ENCODE measurements at places on chromosomes 1 and 21.

- no peak for DNase-seq
These were observed 1211.6 kb upstream of the ADGRL4 start for GRCh38 chr1:80218112-80218511.

GRCh38 chr1:158809862-158810261 is 21.3 kb upstream of the MNDA start:
- DNase-seq, result no peak

- DNase-seq, result no peak
These were observed 2.5 kb upstream of the LHX8 start for GRCh38 chr1:75131565-75132241.

GRCh38 chr1:18088077-18088594 is 19.5 kb upstream of the IGSF21 start:
- DNase-seq, result no peak

GRCh38 chr1:52938183-52938451 is 11.0 kb downstream of the SCP2 start:
- DNase-seq, result no peak

DNA sequence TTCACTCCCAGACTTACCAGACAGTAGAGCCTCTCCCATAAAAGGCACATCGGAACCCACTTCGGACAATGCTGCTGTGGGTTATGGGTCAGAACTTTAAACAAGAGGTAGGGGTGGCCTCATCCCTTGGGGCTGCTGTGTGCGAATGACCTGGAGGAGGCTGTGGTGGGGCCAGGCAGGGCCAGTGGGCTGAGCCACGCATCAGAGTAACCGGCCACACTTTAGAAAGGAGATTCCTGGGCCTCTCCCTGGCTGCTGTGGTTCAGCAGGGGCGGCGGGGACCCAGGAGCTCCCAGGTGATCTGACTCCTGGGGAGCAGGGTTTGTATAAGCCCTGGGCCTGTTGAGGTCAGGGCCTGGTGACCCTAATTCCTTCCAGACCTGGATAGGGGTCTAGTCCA is 110.2 kb upstream of the C1orf174 start:
- no peak for DNase-seq

DNA sequence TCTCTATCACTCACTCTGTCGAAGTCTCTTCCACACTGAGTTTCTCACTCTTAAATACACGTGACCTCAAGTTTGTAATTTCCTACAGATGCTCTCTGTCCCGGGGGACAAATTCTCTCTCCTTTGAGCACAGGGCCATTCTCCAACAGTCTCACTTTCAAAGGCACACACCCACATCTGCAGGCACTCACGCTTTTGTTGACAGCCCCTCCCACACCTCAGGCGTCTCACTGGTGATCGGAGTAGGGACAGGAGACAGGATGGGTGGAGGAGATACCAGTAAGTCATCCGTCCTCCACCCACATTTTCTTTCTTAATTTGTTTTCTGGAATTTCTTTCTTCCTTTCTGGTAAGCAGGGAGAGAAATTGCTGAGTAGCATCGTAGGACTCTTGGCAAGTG is 40.6 kb upstream of the GREM2 start:
- DNase-seq, result no peak

- DNase-seq, result no peak
These were observed 151.5 kb upstream of the RNPC3 start for GRCh38 chr1:103373991-103374390.

DNA sequence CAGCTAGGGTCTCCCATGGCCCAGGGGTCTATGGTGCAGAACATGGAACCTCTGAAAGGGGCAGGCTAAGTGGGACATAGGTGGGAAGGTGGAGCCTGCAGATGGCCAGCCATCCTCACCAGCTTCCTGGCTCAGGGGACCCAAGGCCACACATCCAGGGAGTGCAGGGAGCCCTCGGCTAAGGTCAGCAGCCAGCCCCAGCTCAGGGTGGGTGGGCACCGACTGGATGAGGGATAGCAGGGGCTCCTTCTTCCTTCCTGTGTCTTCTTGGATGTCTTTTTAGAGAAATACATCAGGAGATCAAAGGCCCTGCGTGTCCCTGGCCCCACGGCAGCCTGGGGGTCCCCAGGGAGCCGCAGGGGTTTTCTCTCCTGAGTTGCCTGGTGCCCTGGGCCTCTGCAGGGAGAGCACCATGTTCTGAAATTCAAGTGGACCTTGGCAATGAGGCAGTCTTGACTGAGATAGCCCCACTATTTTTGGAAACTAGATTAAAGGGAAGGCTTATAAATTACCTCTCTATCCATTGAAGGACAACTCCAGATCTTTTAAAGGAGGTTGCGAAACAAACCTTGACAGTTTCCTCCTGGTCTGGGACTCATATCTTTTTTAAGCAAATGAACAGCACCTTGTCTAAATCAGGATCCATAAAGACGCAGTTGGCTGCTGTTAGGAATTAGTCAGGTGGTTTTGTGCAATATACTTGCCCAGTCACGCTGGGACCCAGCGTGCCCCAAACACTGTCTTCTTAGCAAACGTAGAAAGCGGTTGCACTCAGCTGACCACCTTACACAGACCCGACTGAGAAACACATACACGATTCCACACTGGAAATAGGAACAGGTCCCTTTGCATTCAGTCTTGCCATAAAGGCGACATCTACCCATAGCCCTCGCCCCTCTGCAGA is 242.3 kb downstream of the TOMM20 start:
- no peak for DNase-seq

GRCh38 chr1:220755309-220755708 is 7.2 kb downstream of the MTARC2 start:
- DNase-seq, result no peak

DNA sequence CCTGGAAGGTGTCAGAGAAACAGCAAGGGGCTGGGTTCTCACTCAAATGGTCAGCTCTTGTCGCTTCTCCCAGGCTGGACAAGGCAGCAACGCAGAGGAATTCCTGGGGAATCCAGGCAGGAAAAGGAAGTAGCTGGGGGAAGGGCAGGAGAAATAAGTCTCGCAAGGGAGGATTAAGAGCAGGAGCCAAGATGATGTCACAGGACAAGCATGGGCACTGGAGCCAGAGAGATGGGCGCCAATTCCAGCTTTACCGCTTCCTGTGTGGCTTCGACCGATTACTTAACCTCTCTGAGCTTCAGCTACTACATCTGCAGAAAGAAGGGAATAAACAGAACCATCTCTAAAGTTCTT is 70.5 kb downstream of the SSBP3 start:
- DNase-seq, result no peak

DNA sequence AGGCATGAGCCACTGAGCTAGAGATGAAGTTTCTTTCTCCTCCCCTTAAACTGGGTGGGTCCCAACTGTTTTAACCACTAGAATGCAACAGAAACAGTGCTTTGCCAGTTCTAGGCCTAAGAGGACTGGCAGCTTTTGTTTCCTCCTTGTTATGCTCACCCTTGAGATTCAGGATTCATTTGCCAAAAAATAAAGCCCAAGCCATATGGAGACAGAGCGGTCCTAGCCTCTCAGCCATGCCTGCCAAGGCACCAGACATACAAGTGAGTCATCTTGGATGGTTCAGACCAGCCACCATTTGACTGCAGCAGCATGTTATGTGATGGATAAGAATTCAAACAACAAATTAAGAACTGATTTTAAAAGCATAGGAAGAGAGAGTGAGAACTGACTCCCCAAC is 38.1 kb upstream of the STUM start:
- no peak for DNase-seq

GRCh38 chr1:115059316-115059715 is 29.7 kb downstream of the TSHB start:
- no peak for DNase-seq

- no peak for DNase-seq
These were observed 283.8 kb downstream of the TPR start for GRCh38 chr1:186091222-186091720.

- DNase-seq, result no peak
These were observed 49.3 kb downstream of the GNB1 start for GRCh38 chr1:1841575-1841995.

DNA sequence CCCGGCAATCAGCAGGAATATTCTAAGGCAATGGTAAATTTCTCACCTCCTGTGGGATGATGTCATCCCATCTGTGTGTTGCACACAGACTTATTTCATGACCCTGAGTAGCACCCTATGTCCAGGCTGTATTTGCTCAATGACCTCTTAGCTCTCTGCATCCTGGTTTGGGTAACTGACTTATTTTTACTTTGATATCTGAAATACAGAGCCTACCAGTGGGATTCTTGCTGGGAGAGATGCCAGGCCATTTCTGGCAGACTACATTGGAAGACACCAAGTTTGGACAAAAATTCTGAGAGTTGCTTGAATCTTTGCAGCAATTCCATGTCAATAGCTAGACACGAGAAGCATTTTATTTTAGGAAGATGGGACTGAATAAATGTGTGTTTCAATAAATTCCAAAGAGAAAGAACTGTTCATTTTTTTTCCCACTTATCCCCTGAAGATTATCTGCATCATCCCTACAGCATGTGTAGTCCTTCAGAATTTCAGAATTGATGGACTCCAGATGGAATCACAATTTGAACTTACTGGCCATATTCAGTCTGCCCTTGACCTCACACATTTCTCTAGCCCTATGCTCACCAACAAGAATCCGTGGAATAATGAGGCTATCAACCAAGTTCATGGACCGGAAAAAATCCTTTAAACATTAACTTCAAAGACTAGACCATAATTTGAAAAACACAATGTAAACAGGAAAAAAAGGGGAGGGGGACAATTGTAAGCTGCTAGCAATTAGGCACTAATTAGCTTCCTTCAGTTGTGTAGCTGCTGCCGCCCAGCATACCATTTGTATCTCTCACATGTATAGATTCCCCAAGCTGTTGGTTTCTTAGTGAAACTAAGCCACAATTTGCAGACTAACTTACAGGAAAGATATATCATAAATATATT is 226.5 kb downstream of the HMCN1 start:
- no peak for DNase-seq

DNA sequence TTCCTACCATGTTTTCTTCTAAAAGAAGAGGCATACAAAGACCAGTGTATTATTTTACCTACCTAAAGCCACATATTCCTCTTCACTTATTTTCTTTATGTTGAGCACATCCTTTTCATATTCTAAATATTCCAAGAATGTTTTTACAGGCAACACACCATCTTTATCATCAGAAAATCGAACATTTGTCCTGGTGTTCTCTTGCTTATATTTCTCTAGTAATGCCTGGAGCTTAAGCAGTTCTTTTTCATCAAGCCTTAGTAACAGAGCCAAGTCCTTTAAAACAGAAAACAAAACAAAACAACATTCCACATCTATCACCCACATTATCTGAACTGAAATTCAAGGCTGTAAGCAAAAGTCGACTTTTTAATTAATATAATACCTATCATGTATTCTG is 88.7 kb downstream of the IARS2 start:
- no peak for DNase-seq

DNA sequence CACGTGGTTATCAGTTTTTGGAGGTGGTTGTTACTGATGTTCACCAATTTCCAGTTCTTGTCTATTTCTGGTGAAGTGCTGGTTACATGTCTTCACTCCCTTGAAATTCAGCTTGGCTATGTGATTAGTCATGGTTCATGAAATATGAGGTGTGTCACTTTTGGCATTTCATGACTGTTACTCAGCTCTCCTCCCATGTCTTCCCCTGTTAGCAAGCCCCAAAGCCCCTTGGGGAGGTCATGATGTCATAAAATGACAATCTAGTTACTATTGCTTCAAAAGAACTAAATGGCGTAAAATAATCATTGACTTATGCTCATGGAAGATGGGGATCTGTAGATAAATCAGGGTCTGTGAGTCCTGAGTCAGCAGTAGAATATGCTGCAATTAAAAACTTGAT is 425.1 kb downstream of the SETD4 start:
- no peak for DNase-seq
